ENCODE measurements at places on chromosomes 11 and 22. TPM values are rescaled to one million over a fixed set of nuclear protein-coding genes. Genes with fewer than 3 reads are reported as not detected.
A peak's percentile ranks its signal among the peaks of the same experiment; 100 is the strongest.

KLHL22 gene
- total RNA-seq = 36.3 TPM

SERPING1 gene
- 689 TPM for total RNA-seq

DNA sequence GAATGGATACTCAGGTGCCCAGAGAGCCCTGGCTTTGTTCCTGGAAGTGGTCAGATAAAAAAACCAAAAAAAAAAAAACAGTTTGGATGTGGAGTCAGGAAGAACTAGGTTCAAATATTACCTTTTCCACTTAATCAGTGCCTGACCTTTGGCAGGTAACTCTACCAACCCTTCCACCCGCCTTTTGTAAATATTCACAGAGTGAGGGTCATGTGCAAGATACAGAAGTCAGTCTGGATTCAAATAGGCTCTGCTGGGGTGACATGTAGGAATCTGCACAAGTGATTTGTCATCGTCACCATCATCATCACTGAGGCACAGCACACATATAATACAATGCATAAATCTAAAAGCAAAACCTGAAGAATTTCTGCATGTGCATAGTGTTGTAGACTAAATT lies 490.7 kb downstream of the MIAT start:
- no peak for ATAC-seq

DNA sequence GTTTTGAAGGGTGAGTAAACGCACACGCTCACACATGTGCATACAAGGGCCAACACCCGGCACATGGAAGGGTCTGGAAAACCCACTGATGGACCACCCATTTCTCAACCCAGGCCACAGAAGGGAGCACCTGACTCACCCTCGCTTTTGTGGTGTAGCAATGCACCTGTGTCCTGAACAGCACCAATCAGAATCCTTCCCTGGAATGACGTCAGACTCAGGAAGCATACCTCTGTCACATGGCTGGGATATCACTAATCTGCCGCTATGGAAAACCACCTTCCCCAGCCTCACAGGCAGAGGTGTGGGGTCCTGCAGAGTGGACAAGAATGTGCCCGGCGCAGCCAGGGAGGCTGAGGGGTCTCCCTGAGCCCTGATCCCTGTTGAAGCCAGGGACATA lies 9.0 kb upstream of the OSM start:
- no peak for ATAC-seq

DNA sequence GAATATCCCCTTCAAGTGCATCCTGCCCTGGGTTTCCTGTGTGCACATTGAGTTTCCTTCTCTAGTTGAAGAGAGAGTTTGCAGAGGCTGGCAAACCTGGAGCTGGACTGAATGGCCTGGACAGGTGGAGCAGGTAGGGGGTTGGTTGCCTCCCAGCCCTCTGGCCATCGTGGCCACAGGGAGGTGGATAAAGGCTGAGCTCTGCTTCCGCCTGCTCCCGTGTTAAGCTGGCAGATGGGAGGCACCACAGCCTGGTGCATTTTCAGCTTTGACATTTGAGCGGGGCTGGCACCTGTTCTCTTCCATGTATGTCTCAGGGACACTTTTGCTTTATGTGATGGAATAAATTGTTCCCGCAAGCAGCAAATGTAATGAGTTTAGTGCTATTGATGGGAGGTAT lies 11.1 kb downstream of the MICAL2 start:
- no peak for ATAC-seq

DNA sequence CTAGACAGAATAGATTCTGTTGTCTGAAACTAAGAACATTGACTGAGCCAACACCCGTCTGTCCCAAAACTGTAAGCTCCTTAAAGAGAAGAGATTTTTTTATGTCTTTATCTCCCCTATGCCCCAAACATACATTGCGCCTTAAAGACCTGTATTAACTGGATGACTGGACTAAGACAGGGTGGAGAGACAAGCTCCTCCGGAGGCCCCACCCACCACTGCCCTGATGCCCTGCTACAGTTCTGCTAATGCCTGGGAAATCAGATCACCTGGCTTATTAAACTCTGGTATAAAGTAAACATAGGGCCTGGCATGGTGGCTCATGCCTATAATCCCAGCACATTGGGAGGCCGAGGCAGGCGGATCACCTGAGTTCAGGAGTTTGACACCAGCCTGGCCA lies 203.7 kb downstream of the TENM4 start:
- no peak for ATAC-seq

GRCh38 chr11:83002053-83002452 lies 69.6 kb downstream of the RAB30 start:
- ATAC-seq = peak; percentile 74

- no peak for ATAC-seq
Measured at GRCh38 chr22:23565305-23565914, 14.7 kb downstream of the IGLL1 start.
